Stomach (tissue), 19 donors: ENCODE measurements at places on chromosomes 6 and 20. TPM values are rescaled to one million over a fixed set of nuclear protein-coding genes. Genes with fewer than 3 reads are reported as not detected.

The CYP39A1 gene
- total RNA-seq: 7.8 TPM

The HSD17B8 gene
- total RNA-seq: 19.6 TPM

The ECT2L gene
- 0.18 TPM for total RNA-seq

The NELFE gene
- 45.1 TPM for total RNA-seq

The LPA gene
- not detected for total RNA-seq

The THEMIS gene
- total RNA-seq: 0.89 TPM

The CTAGE9 gene
- not detected for total RNA-seq

The SLC4A11 gene
- total RNA-seq: 22.3 TPM

DNA sequence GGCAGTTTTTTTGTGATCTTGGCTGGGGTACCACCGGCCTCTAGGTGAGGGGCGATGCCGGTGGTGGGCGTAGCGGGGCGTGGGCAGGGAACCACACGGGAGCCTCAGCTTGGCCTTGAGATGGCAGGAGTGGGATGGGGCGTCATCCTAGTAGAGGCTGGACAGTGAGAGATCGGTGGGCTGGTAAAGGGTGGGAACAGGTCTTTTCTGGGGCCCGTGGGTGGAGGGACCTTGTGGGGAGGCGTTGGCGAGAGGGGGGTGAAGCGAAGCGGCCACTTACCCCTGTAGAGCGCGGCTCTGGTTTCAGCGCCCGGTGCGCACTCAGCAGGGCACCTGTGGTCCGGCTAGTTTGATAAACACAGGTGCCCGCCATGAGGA, 12.0 kb downstream of the ITPR3 start:
- no peak for DNase-seq

DNA sequence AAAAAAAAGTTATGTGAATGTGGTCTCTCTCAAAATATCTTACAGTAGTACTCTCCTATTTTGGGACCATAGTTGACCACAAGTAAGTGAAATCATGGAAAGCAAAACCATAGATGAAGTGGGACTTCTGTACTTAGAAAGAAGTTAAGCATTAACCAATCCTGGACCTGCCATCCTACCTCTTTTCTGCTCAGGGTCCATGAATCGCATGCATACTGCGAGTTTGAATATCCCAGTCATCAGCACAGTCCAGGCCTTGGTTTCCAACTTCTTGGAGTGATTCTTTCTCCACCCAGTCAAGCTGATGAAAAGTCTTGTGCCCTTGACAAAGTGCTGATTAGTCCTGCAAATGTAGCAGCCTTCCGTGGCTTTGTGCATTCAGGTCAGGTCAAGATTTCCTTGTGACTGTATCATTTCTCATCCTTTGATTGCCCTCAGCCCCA, 46.0 kb downstream of the RNF217 start:
- no peak for DNase-seq

GRCh38 chr20:45103072-45103471, 2.1 kb upstream of the KCNS1 start:
- DNase-seq: no peak

DNA sequence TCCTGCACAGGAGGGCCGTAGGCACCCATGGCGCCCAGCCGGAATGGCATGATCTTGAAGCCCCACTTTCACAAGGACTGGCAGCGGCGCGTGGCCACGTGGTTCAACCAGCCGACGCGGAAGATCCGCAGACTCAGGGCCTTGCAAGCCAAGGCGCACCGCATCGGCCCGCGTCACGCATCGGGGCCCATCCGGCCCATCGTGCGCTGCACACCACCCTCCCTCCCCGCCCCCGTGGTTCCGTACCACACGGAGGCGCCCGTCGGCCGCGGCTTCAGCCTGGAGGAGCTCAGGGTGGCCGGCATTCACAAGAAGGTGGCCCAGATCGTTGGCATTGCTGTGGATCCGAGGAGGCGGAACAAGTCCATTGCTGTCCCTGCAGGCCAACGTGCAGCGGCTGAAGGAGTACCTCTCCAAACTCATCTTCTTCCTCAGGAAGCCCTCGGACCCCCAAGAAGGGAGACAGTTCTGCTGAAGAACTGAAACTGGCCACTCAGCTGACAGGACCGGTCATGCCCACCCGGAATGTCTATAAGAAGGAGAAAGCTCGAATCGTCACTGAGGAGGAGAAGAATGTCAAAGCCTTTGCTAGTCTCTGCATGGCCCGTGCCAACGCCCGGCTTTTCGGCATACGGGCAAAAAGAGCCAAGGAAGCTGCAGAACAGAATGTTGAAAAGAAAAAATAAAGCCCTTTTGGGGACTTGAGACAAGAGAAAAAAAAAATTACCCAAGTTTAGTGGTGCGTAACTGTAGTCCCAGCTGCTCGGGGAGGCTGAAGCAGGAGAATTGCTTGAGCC, 9.9 kb upstream of the NCOA5 start:
- peak; percentile 24 for DNase-seq

- no peak for DNase-seq
These were observed 3.2 kb upstream of the ABT1 start for GRCh38 chr6:26593278-26594130.

DNA sequence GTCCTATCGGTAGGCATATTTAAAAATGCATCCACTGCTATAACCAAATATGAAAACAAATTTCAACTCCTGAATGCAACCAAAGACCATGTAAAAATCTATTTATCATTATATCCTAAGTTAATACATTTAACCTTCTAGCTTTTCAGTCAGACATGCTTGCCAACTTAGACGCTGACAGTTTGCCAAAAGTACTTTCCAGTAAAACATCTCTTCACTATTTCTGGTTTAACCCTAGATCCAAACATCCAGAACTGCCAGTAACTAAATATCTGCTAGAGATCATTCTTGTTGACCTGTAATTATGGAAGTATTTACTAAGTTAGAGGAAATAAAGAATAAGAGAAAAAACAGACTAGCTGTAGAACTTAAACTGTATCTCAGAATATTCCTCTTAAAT, 210.2 kb upstream of the THEMIS start:
- DNase-seq: peak; percentile 21

DNA sequence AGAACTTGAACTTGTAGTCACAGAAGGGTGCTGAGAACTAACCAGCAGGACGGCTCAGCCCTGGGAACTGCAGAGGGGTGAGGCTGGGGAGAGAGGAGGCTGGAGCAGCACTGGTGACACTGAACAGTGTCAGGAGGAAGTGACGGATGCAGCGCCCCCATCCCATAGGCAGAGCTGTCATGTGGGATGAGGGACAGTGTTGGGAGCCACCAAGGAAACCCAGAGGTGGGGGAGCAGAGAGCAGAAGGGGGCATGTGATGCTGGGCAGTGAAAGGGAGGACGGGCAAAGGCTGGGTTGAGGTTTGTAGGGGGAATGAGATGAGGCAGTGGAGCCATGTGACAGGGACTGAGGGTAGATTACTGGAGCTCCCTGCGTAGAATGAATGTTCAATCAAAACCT, 2.1 kb downstream of the HLA-DPB1 start:
- DNase-seq: no peak

GRCh38 chr6:136932599-136932998, 10.5 kb downstream of the SLC35D3 start:
- DNase-seq: no peak

GRCh38 chr6:31405996-31406395, 2.6 kb downstream of the MICA start:
- DNase-seq: no peak

DNA sequence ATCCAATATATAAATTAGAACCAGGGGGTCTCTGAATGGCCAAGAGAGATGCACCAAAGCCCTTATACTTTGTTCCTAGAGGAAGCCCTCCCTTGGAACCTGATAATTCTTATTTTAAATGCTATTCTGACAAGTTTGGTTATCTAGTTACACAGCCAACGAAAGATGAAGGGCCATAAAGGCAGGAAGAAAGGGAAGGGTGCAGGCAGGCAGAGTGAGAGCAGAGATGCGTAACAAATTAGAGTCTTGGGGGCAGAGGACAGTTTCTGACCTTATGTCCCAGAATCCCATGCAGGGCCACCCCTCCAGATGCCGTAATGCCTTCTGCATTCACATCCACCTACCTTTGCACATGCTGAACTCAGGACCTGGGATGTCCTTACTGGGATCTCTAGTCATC, 344.6 kb upstream of the ARID1B start:
- DNase-seq: no peak

- DNase-seq: no peak
These were observed 19.8 kb downstream of the BFSP1 start for GRCh38 chr20:17511401-17511800.

DNA sequence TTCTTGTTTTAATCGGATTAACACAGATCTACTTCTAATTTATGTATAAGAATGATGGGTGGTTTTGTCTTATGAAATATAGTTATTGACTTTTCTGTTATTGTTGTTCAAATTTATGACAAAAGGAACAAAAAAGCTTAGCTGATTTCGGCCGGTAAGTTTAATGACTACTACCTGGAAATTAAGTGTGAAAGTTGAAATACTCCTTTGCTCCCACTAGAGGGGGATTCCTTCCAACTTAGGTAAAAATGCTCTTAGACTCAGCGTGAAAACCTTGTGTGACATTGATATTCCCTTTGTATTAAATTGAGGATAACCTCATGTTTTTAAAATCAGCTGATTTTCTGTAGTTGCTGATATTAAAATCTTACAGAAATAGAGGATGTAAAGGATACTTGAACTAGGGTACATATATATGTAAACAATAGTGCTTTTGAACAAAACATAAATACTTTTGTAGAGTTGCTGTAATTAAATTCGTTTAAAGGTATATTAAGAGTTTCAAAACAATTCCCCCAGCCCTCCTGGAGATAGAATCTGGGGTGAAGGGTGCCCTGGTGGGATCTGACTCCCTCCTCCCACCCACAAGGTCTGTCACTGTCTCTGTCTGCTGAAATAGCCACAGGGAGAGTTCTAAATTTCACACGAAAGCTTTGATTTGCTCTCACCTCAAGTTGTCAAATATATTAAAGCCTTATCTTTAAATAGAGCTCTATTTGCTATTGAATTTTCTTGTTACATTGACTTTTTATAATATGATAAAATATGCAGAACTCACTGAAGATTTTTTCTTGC, 257.5 kb downstream of the ARID1B start:
- DNase-seq: no peak

- DNase-seq: no peak
These were observed 67.7 kb downstream of the BCAS4 start for GRCh38 chr20:50862546-50862945.

DNA sequence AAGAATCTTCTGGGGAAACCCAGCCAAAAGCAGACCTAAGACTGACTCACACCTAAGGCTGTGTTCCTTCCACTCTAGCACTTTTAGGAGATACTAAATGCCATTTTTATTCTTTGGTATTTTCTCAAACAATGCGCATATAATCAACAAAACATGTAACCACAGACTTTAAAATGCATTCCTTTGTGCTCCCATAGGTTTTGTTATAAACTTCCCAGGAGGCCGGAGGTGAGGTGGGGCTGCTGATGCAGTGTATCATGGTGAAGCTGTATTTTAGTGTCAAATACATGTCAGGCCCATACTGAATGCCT, 155.2 kb downstream of the BTBD3 start:
- no peak for DNase-seq

GRCh38 chr6:167651318-167652041, 175.2 kb upstream of the AFDN start:
- DNase-seq: no peak

DNA sequence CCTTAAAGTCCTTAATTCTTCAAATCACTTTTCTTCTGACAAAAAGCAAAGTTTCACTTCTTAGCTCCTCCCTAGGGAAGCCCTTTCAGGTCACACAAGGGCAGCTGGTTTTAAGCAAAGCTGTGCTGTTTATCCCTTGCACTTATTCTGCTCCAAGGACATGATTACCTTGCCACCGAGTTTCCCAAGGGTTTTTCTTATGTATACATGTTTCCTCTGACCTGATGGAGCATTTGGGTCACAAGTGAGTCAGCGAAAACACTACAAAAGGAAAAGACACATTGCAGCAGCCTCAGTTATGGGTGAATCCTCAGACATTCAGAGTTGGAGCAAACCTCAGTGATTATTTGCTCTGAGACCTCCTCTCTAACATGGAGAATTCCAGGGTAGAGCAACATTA, 26.6 kb upstream of the ILRUN start:
- DNase-seq: no peak
